ENCODE measurements at places on chromosomes 1 and 21.
A peak's percentile ranks its signal among the peaks of the same experiment; 100 is the strongest.

DNA sequence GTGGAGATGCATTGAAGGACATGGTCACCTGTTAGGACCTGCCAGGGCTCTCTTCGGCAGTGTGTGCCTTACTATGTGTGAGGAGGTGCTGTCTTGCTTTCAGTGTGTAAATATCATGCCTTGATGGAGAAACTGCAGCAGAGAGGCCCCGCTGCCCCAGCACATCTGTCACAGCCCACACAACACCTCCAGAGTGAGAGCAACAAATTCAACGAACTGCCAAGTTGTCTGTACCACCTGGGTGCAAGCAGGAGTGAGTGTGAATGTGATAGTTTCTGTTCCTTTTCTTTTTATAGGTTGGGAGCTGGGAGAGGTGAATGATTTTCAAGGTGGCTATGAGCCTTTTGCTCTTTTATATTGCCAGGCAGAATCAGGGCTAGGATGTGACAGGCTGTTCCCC, 114.6 kb upstream of the KIAA0040 start:
- DNase-seq, result no peak

GRCh38 chr1:8063298-8064036, 37.4 kb upstream of the ERRFI1 start:
- DNase-seq, result no peak

GRCh38 chr1:37682334-37682987, 9.9 kb upstream of the CDCA8 start:
- DNase-seq, result peak; percentile 77

DNA sequence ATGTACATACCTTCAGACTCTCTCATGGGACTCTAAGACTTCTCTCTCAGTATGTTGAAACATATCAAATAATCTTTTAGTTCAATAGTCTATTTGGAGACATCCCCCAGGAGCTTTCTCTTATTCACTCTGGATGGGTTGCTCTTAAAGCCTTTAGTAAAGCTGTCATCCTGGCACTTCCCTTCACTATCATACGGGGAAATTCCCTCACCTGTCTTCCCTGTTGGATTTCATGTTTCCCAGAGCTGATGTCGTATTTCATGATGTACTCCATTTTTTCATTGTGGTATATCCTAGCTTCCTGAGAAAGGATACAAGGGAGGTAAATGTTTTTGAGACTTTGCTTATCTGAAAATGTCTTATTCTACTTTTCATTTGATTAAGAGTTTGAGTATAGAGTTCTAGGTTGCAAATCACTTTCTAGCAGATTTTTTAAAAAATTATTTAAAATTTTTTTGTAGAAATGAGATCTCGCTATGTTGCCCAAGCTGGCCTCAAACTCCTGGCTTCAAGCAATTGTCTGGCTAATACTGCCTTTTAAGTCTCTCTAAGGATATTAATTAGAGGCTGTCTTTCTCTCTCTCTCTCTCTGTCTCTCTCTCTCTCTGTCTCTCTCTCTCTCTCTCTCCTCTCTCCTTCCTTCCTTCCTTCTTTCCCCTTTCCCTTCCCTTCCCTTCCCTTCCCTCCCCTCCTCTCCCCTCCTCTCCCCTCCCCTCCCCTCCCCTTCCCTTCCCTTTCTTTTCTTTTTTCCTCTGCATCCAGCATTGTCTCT, 17.0 kb upstream of the MACF1 start:
- DNase-seq, result no peak

GRCh38 chr1:5200006-5200405, 545.6 kb downstream of the AJAP1 start:
- no peak for DNase-seq

GRCh38 chr21:45309069-45309986, 21.6 kb upstream of the POFUT2 start:
- DNase-seq, result no peak

GRCh38 chr1:41713141-41713540, 205.6 kb downstream of the HIVEP3 start:
- no peak for DNase-seq

- no peak for DNase-seq
These were observed 6.8 kb downstream of the DESI2 start for GRCh38 chr1:244659694-244660093.

DNA sequence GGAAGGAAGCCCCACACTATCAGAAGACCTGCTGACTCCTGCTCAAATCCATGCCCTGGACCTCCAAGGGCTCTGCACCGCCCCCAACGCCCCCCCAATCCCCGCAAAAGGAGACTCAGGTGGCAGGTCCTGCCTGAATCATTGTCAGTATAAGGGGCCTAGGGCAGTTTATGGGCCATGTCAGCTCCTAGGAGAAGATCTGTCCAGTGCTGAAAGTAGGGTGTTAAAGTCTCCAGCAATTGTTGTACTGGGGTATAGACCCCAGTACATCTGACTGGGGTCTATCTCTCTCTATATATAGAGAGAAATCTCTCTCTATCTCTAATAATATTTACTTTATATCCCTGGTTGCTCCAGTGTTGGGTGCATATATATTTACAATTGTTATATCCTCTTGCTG, 12.1 kb upstream of the OLIG2 start:
- no peak for DNase-seq

- DNase-seq, result peak; percentile 5
These were observed 53.7 kb downstream of the ZBTB8A start for GRCh38 chr1:32592943-32593342.

GRCh38 chr1:206998816-206999215, 28.6 kb upstream of the FCAMR start:
- no peak for DNase-seq

GRCh38 chr1:214404154-214404553, 123.2 kb downstream of the SMYD2 start:
- peak; percentile 26 for DNase-seq

DNA sequence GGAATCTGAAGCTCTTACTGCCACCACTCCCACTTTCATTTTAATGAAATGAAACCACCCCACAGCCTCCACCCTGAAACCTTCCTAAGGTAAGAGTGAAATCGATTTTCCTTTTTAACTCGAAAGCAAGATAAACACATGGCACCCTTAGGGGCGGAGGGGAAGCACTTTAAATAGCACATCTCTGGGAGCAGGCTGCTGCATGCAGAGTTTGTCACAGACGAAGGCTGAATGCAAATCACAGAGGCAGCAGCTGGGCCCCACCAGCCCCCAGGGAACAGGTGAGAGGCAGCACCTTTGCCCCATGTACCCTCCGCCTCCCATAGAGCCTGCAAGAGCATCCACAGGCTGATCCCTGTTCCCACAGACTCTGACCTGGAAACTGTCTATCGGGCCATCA, 60.0 kb upstream of the GRIK3 start:
- DNase-seq, result no peak

Measured in AG08395 (cell line).